ENCODE measurements at places on chromosomes 13 and 19. TPM values are rescaled to one million over a fixed set of nuclear protein-coding genes. Genes with fewer than 3 reads are reported as not detected.
A peak's percentile ranks its signal among the peaks of the same experiment; 100 is the strongest.

- peak; percentile 14 for DNase-seq
These were observed 1479.2 kb downstream of the SLITRK5 start for GRCh38 chr13:89150362-89150761.

DNA sequence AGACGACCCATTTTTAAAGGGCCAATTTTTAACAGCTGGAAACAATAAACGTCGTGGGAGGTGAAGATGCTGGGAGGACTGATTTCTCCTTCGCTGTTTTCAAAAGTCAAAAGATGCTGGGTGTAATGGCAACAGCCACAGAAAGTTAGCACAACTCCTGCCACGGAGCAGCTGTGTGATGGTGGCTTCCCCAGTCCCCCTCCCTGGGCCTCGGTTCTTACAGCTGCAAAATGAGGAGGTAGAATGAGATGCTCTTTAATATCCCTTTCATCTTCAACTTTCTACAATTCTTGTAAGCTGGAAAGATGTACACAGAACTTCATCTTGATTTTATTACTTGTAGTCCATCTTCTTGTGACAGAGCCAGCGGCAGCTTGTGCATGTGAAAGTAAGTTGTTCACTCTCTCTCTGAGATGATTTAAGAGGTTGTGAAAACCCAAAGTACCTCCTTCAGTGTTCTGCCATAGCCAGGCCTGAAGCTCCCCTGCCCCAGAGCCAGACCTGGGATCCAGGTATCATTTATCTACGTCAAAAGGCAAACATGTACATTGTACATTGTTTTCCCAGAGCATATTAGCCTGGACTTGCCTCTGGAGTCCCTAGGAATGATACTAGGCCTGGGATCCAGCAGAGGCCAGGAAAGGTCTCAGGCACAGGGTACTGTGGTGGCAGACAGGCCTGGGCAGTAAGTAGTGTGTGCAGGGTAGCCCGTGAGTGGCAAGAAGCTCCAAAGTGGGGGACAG, 3.4 kb upstream of the UBE2L5 start:
- no peak for DNase-seq

GRCh38 chr13:64680739-64681138, 2549.4 kb downstream of the PCDH9 start:
- DNase-seq = no peak

TJP3 gene
- 2.0 TPM for total RNA-seq

- no peak for DNase-seq
These were observed 74.9 kb downstream of the WTIP start for GRCh38 chr19:34556488-34556887.

DNA sequence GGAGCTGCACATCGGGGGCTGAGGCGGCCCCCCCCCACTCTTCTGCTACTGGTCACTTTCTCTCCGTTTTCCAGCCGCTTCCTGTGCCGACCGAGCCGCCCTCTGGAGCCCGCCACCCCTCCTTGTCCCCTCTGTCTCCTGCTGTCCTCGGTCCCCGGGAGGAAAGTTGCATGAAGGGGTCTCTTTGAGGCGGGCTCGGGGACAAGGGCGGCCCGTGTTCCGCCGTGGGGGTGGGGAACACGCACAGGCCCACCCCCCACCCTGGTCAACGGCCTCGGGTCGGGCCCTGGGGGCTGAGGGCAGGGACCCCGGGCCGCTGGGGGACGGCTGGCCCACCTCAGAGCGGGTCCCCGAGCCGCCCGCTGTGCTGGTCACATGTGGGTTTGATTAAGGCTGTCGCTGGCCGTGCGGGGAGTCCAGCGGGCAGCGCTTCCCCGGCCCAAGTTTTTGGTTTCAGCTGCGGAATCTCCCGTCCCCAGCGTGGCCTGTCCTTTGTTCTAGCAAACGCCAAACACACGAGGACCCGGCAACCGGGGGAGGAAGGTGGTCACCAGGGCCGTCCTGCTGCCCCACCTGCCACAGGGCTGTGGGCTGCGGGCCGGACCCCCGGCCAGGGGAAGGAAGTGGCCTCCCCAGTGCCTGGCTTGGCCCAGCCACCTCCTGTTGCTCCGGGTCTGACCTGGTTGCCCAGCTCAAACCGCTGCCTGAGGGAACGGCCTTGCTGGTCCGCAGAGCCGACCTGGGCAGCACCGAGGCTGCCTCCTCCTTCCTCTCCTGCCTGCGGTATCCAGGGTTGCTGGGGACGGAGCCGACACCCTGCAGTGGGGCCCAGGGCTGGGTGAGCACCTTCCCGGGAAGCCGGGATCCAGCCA, 1.9 kb downstream of the EFNA2 start:
- no peak for DNase-seq

SULT2A1 gene
- total RNA-seq = not detected

CAMSAP3 gene
- 4.1 TPM for total RNA-seq

ZNF100 gene
- 8.9 TPM for total RNA-seq

- no peak for DNase-seq
These were observed 16.3 kb downstream of the EPS15L1 start for GRCh38 chr19:16455489-16455888.

DNA sequence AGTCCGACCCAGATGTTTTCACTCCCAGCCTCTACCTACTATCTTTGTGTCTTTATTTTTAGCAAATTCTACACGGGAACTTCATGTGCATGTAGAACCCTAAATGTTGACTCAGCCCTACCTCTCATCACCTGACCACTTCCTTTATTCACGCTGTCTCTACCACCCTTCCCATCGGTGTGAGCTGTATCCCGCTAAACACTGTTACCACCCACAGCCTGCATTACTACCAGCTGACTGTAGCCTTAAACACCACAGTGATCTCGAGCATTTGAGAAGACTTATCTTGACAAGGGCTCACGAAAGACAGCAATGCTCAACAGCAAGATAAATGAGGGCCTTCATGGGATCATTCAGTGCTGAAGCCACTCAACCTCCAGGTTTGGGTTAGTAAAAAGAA, 15.1 kb downstream of the NCR1 start:
- no peak for DNase-seq

ZNF492 gene
- not detected for total RNA-seq

IRGQ gene
- total RNA-seq = 49.8 TPM

GRCh38 chr13:99977912-99978798, 3.4 kb upstream of the ZIC2 start:
- DNase-seq = no peak

DACT3 gene
- 19.8 TPM for total RNA-seq

DNA sequence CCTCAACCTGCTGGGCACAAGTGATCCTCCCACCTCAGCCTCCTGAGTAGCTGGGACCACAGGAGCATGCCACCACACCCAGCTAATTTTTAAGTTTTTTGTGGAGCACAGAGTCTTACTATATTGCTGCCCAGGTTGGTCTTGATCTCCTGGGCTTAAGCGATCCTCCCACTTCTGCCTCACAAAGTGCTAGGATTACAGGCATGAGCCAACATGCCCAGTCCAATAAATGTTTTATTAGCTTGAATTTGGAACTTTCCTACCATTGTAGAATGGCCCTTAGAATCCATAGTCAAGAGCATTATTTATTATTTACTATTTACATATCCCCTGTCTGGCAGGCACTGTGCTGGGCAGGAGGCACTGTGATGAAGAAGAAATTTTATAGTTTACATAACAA, 39.6 kb upstream of the CLDN10 start:
- DNase-seq = no peak

SYT3 gene
- not detected for total RNA-seq

GRCh38 chr13:97379386-97379785, 54.6 kb upstream of the RAP2A start:
- DNase-seq = no peak

LCP1 gene
- 7.3 TPM for total RNA-seq

DNA sequence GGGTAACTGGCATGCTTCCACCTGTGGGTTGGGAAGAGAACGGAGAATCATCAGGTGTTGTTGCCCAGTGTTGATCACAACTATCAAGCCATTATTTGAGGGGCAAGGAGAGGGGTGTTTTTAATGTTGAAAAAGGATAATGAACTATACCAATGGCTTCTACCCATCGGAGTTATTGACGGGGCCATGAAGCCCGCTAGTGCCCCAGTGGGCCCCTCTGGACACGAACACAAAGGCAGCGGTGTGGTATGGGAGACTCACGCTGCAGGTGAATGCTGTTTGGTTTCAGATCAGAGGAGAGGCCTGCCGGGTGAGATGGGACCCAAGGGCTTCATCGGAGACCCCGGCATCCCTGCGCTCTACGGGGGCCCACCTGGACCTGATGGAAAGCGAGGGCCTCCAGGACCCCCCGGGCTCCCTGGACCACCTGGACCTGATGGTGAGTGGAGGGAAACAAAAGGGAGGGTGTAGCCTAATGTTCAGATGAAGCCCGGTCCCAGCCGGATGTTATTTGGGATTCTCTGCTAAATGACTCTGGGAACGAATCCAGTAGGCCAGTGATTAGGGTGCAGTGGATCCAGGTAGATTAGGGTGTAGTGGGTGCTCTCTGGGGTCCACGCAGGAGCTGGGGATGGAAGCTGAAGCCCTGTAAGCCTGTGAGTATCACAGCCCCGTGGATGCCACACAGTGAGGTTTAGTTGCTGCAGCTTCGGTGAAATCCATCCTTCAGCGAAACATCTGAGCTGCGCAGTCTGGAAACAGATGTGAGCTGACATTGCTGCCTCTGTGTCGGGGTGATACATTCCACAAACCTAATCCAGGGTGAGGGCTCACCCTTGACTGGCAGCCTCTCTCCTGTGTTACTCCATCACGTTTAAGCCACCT, 111.3 kb downstream of the RAB20 start:
- DNase-seq = no peak

- DNase-seq = no peak
These were observed 14.0 kb upstream of the NEK3 start for GRCh38 chr13:52173373-52173772.

GRCh38 chr19:10037809-10038208, 24.5 kb downstream of the RDH8 start:
- no peak for DNase-seq

POLD1 gene
- 18.9 TPM for total RNA-seq

- no peak for DNase-seq
These were observed 11.0 kb downstream of the GAS6 start for GRCh38 chr13:113852536-113853517.

LDLR gene
- total RNA-seq = 153 TPM

GRCh38 chr19:17673937-17674799, 14.0 kb downstream of the UNC13A start:
- no peak for DNase-seq

LACC1 gene
- 7.3 TPM for total RNA-seq

ARRDC5 gene
- total RNA-seq = not detected

DNA sequence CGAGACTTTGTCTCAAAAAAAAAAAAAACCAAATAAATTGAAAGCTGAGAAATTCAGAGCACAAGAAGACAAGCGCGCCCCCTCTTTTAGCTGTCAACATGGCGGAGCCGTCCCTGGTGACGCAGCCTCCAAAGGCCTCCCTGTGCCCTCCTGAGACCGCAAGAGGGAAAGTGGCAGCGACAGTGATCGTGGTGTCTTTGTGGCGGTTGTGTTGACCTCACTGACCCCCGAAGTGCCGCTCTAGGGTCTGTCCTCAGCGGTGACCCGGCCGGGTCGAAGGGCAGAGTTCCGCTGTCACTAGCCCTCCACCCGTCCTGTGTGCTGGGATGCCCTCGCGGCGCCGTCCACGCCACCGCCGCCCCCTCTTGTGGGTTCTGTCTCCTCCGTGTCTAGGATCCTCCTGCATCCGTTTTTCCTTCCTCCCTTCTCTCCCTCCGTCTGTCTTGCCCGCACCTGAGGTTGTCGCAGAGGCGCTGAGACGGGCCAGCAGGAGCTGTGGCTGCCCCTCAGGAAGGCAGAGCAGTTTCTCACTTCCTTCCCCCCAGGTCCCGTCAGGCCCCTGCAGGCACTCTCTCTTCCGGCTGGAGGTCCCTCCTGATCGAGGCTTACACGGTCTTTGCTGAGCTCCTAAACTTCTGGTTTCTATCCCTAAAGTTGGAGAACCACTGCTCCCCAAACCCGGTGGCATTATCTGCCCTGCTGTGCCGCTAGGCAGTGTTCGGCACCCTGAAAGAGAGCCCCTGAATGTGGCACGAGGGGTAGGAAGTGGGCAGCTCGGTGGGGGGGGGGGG, 7.2 kb downstream of the UHRF1 start:
- no peak for DNase-seq

DNA sequence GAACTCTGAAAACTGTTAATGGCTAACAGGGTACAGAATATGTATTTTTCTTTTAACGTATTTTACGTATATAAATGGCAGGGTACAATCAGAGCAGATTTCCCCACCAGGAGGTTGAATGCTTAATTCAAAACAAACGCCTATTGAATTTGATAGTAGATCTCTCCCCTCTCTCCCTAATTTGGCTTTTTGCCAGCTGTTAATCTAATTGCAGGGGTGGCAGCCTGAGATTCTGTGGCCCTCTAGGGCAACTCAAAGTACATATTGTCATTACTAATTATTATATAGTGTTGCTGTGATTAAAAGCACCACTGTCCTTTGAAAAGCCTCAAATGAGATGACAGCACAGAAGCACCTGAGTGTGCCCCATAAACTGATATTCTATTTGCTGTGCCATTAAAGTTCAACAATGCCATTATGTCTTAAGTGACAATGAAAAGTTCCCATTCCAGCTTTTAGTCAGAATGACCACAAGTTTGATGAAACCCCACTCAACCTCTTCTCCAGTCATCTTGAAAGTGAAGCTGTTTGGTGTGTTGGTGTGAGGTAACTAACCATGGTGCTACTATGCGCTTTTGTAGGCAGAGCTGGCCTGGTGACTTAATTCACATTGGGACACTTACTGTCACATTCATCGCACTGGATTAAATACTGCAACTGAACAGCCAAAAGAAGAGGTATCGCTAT, 351.4 kb downstream of the KCNRG start:
- DNase-seq = no peak

ISYNA1 gene
- 153 TPM for total RNA-seq

- no peak for DNase-seq
These were observed 5.7 kb downstream of the SLC7A9 start for GRCh38 chr19:32863841-32864240.

DNA sequence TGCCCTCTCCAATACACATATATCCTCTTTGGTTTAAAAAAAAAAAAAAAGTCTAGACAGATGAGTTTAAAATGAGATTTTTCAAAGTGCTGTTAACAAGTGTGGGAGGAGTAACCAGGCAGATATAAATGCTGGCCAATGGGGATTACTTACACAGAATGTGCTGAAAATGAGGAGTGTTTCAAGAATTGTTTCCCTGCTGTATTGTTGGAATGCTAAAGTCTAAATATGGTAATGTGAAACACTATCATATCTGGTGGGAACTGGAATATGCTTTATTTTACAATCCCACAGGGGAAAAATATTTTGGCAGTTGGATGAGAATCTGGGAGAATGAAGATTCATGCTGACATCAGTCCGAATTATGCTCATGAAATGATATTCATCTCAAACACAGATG, 250.7 kb downstream of the DCT start:
- DNase-seq = no peak
